A375 (cell line): ENCODE measurements at places on chromosomes 7 and 10. TPM values are rescaled to one million over a fixed set of nuclear protein-coding genes. Genes with fewer than 3 reads are reported as not detected.

Gene MYL10
- total RNA-seq = 0.75 TPM in 1 of 2 replicates, not detected in the other

Gene INA
- not detected in 2 replicates for total RNA-seq

Gene FAM25A
- total RNA-seq = not detected in 2 replicates

Gene COA1
- 153 and 163 TPM in 2 replicates for total RNA-seq

Gene SHTN1
- 4.1 and 9.5 TPM in 2 replicates for total RNA-seq

Gene UTF1
- not detected in 2 replicates for total RNA-seq

Gene OLAH
- total RNA-seq = not detected in 2 replicates

Gene COL1A2
- total RNA-seq = 0.24 TPM in 1 of 2 replicates, not detected in the other
